ENCODE measurements at places on chromosomes 6 and 20. TPM values are rescaled to one million over a fixed set of nuclear protein-coding genes. Genes with fewer than 3 reads are reported as not detected.
A peak's percentile ranks its signal among the peaks of the same experiment; 100 is the strongest.

The SLC17A3 gene
- total RNA-seq = not detected

GRCh38 chr20:62878244-62879038, 16.8 kb upstream of the TCFL5 start:
- DNase-seq = no peak

The ABHD16B gene
- total RNA-seq = not detected

The GJA1 gene
- 19.4 TPM for total RNA-seq

DNA sequence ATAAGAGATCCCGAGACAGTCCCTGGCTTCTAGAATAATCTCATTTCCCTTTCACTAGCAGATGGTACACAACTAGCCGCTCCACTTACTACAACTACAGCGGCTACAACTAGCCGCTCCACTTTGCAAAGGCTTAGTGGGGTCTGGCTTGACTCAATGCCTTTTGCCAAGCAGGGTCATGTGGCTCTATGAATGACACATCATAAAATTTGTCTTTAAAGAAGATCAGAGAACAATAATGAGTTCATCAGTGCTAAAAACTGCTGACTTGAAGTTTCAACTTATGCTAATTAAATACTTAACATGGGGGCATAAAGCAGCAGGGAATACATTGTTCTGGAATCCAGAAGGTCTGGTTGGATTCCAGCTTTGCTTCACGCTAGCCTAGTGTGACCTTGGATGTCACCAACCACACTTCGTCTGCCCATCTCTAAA, 2.0 kb upstream of the MICAL1 start:
- DNase-seq = no peak

GRCh38 chr20:38935285-38935684, 9.1 kb downstream of the FAM83D start:
- DNase-seq = no peak

DNA sequence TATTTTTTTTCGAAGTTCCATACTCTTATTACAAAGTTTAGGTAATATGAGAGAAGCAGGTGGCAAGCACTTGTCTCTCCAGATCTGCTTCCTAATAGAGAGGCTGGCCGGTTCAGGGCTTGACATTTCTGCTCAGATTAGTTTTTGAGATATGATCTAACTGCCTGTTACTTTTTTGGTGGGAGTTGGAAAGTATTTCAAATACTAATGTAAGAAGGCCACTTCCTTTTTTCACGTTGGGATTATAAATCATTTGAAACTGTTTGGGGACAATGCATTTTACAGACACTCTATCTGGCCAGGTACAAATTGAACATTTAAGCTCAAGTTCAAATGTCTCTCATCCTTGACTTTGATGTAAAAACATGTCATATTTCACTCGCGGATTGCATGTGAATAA, 222.1 kb upstream of the SULF2 start:
- DNase-seq = no peak

GRCh38 chr6:14412026-14412425, 294.5 kb downstream of the CD83 start:
- no peak for DNase-seq

The ABHD12 gene
- 101 TPM for total RNA-seq

GRCh38 chr6:8086755-8087306, 15.5 kb downstream of the EEF1E1 start:
- DNase-seq = no peak

- DNase-seq = no peak
Observed at GRCh38 chr20:21141825-21142224, 15.9 kb downstream of the KIZ start.

The SRPK1 gene
- 89.8 TPM for total RNA-seq

DNA sequence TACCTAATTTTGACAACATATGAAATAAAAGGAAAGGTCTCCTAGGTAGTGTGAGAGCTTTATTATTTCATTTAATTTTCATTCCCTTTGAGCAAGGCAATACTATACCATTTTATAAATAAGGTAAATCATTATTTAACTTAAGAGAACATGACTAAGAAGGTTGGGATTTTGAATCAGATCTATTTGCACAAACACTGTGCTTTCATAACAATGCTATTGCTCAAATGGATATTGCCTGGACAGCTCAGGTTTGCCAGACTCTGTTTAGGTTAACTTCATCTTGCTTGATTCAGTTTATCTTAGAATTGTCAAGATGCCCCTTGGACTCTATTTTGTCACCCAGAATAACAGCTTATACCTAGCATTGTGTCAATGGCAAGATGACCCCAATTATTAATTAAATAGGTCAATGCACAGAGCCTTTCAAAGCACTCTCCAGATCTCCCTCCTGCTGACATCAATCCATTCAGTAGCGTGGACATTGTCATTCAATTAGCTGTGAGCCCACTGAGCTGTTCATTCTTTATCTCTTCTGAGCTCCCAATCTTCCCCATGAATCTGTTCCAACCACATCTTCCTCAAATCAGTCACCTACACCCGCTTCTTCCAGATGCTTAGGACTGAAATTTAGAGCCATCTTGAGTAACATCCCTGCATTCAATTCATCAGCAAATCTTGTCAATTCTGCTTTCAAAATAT, 42.1 kb upstream of the TMEM30A start:
- DNase-seq = no peak

- DNase-seq = no peak
Observed at GRCh38 chr6:19896693-19897010, 59.5 kb downstream of the ID4 start.

DNA sequence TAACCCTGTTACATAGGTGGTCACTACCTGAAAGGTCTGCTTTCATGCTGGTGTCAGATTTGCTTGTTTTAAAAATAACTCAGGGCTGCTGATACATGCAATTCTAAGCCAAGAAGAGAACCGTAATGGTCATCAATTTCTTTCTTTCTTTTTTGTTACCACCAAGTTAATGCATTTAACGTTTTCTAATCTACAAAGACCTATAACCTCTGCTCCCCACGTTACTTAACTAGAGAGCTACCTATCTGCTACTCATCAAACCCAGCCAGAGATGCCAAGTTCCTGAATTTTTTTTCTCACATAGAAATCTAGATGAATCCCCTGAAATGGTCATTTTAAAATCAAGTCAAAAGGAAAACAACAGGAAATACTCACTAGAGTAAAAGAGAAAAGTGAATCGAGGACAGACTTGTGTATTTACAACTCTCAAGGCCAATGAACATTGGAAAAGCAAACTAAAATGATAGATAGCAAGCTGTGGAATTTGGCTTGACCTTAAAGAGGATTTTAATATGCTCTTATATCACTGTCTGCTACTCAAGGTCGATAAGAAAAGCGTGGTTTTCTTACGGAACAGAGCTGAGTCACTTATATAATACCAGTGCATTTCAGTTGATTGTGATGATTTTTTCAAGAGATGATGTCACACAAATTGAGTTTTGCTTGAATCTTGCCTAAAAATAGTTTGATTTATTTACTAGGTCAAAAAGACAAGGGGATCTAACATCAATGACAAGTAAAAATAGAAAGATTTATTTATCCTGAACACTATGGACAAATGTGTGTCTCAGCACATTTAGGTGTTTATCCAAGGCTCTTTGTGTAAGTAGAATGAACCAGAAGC, 67.9 kb downstream of the SGK1 start:
- no peak for DNase-seq

The OLIG3 gene
- total RNA-seq = 75.1 TPM

DNA sequence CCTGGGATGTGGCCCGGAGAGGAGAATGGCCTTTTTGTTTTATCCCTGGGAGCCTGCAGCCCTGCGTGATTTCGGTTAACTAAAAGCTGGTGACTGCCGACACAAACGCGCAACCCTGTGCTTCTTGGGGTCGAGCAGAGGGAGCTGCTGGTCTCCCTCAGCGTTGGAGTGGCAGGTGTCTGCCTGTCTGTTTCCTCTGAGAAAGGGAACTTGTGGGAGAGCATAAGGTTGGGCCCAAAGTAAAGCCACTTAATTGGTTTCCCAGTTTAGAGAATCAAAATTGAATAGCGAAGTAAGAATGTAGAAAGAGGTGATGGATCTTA, 500 bp downstream of the LTV1 start:
- DNase-seq = no peak

- no peak for DNase-seq
Observed at GRCh38 chr20:23165964-23166363, 79.8 kb upstream of the CD93 start.

- DNase-seq = no peak
Observed at GRCh38 chr20:37299718-37300528, 10.5 kb downstream of the MANBAL start.

- no peak for DNase-seq
Observed at GRCh38 chr6:13590574-13591153, 16.3 kb downstream of the SIRT5 start.

GRCh38 chr20:23361119-23361475, 885 bp upstream of the GZF1 start:
- no peak for DNase-seq

The NNAT gene
- total RNA-seq = 1,047 TPM

The ZBTB46 gene
- total RNA-seq = 94.4 TPM

GRCh38 chr6:1394514-1395463, 5.4 kb downstream of the FOXF2 start:
- DNase-seq = no peak

- DNase-seq = no peak
Observed at GRCh38 chr20:62970307-62971210, 18.1 kb downstream of the SLC17A9 start.

GRCh38 chr6:14826456-14826855, 419.4 kb upstream of the JARID2 start:
- DNase-seq = no peak

GRCh38 chr6:119978274-119978889, 628.8 kb upstream of the MAN1A1 start:
- DNase-seq = no peak

- no peak for DNase-seq
Observed at GRCh38 chr6:92468066-92468465, 951.3 kb downstream of the EPHA7 start.

DNA sequence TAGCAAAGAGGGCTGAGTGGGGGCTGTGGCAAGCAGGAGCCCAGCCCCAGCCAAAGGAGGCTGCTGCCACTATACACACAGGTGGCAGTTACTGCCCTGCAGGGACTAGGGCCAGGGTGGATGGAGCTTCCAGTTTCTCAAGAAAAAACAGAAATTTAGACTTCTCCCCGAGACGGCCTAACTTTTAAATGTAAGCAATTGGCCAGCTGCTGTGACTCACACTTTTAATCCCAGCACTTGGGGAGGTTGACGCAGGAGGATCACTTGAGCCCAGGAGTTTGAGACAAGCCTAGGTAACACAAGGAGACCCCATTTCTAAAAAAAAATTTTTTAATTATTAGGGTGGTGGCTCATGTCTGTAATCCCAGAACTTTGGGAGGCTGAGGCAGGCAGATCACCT, 98.2 kb upstream of the NFATC2 start:
- no peak for DNase-seq

- DNase-seq = no peak
Observed at GRCh38 chr6:125077453-125077852, 76.1 kb upstream of the TPD52L1 start.

DNA sequence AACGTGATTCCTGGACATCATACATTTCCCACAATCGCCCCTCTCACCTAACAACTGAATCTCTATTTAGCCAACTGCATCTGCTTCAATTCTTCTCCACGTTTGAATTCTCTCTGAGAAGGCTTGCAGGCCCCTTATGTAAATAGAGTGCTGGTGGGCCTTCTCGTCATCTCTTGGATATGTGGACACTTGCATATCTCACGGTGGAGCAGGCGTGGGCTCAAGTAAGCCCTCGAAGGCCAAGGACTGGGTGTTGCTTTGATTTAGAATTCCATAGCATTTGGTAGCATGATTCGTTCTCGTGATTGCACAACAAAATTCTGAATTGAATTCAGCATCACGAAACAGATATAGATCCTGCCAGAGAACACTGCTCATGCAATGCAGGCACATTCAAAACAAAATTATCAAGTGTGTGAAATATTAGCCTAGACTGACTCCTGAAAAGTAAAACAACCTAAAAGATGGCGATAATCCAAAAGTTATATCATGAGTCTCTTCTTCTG, 613.6 kb downstream of the TFAP2A start:
- DNase-seq = no peak

GRCh38 chr6:2998998-2999617, 586 bp upstream of the NQO2 start:
- no peak for DNase-seq

DNA sequence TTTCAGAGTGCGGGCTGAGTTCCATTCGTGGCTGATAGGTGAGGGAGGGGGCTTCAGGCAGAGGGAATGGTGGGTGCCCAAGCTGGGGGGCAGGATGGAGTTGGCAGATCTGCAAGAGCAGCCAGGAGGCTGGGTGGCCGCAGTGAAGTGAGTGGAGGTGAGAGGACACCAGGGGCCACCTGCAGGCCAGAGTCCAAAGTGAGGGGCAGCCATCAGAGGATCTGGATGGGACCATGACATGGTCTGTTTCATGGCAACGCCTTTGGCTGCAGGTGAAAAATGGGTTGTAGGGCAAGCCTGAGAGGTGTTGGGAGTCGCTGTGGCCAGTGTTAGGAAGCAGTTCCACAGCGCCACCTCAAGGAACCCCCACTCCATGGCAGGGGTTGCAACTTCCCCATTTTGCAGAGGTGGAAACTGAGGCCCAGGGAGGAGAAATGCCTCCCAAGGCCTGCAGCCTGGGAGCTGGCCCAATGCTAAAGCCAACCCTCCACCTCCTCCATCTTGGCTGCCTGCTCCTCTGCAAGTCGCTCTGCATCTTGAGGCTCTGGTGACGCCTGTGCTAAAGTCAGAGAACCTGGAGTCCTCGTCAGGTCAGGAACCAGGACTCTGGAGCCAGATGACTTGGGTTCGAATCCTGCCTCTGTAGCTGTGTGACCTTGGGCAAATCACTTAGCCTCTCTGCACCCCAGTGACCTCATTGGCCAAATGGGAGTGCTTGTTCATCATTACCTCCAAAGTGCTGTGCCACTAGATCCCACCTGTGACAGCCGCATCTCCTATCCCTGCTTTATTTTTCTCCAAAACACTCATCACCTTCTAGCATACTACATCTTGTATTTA, 153.8 kb downstream of the CEBPB start:
- DNase-seq = no peak

DNA sequence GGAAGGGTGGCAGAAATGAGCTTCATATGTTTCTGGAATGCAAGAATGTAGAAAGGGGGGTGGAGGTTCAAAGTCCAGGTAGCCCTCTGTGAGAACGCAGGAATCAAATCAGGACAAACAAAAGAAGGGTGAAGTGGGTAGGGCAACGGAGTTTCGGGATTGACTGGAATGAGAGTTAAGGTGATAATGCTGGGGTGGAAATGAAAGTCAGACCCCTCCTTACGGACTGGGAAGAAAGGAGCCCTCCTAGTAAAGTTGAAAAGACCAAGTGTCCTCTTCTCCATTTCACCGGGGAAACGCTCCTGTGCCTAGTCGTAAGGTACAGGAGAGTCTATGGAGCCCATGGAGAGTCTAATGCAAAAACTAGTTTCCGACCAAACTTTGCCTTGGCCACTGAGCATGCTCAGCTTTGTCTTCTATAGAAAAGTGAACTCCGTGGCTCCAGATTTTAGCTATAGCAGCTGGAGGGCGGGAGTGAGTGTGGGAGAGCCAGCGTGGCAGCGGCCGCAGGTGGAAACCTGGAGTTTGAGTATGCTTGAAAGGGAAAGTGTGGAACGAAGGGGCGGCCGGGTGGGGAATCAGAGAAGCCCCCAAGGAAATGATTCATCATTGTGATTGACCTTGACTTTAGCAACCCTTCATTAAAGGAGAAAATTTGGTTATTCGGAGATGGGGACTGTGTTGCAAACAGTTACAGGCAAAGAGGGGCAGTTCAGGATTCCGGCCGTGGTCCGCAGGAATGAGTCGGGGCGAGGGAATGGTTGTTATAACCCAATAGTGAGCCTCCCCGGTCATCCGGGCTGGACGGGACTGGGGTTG, 1.3 kb upstream of the LRRC1 start:
- peak; percentile 35 for DNase-seq

Data from glutamatergic neuron (in vitro differentiated cells).